ENCODE measurements at places on chromosomes 16 and 17.

GRCh38 chr17:3222505-3222904, 15.0 kb downstream of the OR1A1 start:
- DNase-seq: no peak

DNA sequence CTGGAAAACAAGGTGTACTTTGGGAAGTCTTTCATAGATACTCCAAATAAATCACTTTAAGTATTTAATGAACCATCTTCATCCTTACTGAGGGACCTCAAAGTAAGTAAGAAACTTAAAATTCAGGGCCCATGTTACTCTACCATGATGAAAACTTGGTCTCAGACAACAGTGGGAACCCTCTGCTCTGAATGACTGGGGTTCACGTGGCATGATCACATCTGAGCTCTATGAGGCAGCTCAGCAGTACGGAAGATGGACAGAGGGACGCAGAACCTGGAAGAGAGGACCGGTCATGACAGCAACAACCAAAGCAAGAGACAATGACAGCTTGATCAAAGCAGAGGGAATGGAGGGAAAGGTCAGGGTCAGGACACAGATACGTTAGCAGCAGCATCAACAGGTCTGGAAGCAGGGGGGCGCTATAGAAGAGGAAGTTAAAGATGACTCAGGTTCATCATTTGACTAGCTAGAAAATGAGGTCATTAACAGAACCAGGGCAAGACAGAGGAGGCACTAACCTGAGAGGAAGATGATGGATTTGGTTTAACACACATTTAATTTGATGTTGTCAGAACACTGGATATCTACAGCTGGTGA, 9.5 kb downstream of the XPO6 start:
- DNase-seq: no peak

DNA sequence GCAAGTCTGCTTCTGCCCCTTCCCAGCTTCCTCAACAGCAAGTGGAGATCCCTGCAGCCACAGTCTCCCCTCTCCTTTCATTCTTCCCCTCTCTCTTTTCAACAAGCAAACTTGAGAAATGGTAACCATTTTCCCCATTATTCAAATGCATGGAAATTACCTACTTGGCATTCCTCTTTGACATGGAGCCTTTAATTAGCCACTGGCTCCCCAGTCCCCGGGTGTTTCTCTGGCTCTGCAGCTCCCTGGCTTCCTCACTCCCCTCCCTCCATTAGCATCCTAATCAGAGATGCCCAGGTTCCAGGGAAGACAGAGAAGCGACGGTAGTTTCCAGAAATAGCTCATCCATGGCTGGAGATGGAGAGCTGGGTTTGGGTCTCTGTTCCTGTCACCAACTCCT, 116.0 kb downstream of the CCT6B start:
- DNase-seq: no peak

GRCh38 chr16:88601313-88602036, 31.3 kb downstream of the ZC3H18 start:
- no peak for DNase-seq
